ENCODE measurements at places on chromosomes 16 and 17.
A peak's percentile ranks its signal among the peaks of the same experiment; 100 is the strongest.

DNA sequence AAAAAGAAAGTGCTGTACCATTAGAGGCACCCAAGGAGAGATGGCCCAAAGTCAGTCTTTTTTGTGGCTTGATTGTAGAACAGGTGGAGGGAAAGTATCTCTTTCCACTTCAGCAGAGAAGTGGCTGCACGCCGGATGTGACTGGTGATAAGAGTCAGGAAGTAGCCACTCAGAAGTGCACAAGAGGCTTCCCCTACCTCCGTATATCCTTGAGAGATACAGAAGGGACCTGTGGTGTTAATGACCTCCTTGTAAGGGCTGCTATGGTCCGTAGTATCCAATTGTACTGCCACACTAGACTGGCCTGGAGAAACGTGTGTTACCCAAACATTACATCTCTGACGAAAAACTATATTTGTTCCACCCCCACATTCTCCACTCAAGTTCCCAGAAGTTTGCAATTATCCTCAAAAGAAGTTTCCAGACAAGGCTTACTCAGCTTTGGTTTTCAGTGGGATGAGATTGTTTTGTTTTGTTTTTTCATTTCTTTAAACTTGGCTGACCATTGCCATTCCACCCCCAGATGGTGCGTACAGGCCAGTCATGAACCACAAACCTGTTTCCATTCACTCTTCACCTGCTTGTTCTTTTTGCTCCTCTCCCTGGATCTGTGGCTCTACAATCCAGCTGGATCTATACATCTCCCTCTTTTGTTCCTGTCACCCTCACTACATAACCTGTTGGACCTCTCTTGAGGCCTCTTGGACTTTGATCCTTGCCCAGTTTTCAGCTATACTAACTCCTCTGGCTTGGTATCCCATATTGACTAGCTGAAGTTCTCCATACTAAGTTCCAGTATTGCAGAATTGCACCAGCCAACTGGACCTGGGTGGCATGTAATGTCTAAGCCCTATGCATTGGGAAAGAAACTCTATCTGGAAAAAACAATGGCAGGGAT, 20.7 kb upstream of the MED13 start:
- H3K27ac ChIP-seq = peak overlapping the region; percentile 45
- no peaks in the 10 kb centered on the region for H3K27me3 ChIP-seq
- peaks cover 13% of the 10 kb centered on the region for H3K4me1 ChIP-seq

DNA sequence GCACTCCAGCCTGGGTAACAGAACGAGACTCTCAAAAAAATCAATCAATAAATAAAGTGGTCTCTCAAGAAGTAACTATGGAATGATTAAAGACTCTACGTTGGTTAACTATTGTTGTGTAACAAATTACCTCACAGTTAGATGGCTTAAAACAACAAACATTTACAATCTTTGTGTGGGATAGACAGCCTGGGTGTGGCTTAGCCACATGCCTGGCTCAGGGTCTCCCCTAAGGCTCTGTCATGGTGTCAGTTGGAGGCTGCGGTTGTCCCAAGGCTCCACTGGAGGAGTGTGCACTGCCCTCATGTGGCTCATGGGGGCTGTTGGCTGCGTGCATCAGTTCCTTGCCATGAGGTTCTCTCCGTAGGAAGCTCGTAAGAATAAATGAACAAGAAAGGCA, 294.5 kb downstream of the SNX29 start:
- no peaks in the 10 kb centered on the region for H3K27me3 ChIP-seq
- H3K36me3 ChIP-seq = no peaks in the 10 kb centered on the region
- H3K27ac ChIP-seq = no peak overlapping the region

GRCh38 chr16:56851671-56852400, 13.2 kb upstream of the SLC12A3 start:
- peaks cover 40% of the 10 kb centered on the region for H3K4me1 ChIP-seq
- DNase-seq = peak; percentile 60
- no peak overlapping the region for H3K4me3 ChIP-seq
- H3K36me3 ChIP-seq = no peaks in the 10 kb centered on the region
- no peak overlapping the region for H3K27ac ChIP-seq

GRCh38 chr16:82055728-82056549, 20.9 kb downstream of the HSD17B2 start:
- H3K27ac ChIP-seq = no peak overlapping the region
- H3K36me3 ChIP-seq = no peaks in the 10 kb centered on the region
- peaks cover 4% of the 10 kb centered on the region for H3K4me1 ChIP-seq

DNA sequence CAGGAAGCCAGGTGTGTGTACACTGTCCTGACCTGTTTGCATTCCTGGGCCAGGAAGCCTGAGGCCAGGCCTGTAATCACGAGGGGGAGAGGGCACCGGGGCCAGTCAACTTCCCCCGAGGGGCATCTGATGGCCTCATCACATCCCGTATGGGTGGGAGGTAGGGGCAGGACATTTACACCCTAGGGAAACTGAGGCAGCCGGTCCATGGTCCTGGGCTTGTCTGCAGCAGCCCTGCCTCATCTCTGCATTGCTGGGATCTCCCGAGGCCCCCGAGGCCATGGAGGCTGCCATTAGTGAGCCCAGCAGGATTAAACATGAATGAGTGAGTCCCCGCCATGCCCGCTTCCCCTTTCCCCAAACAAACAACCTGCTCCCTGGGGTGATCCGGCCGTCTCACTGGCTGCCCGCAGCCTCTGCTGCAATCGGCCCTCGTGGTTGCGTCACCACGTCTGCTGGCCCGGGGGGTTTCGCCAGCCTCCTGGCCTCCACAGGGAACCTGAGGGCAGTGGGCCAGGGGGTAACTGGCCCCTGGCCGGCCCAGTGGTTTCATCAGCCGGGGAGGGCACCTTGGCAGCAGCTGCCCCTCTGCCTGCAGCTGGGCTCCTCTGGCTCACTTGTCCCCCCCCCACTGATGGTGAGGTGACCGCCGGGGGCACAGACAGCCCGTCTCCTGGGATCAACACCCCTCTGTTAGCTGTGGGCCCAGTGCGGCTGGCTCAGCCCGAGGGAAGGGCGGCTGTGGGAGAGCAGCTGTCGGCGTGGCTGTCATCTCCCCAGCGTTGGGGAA, 88.3 kb upstream of the GSE1 start:
- H3K27me3 ChIP-seq = no peaks in the 10 kb centered on the region
- H3K4me3 ChIP-seq = no peak overlapping the region
- DNase-seq = no peak
- no peak overlapping the region for H3K27ac ChIP-seq
- no peaks in the 10 kb centered on the region for H3K4me1 ChIP-seq
- H3K36me3 ChIP-seq = no peaks in the 10 kb centered on the region

- peaks cover 5% of the 10 kb centered on the region for H3K36me3 ChIP-seq
- DNase-seq = peak; percentile 85
- H3K4me3 ChIP-seq = peak overlapping the region; percentile 33
- peaks cover 12% of the 10 kb centered on the region for H3K4me1 ChIP-seq
- H3K27ac ChIP-seq = peak overlapping the region; percentile 1
These were observed 4.4 kb downstream of the TP53I13 start for GRCh38 chr17:29572691-29573557.

DNA sequence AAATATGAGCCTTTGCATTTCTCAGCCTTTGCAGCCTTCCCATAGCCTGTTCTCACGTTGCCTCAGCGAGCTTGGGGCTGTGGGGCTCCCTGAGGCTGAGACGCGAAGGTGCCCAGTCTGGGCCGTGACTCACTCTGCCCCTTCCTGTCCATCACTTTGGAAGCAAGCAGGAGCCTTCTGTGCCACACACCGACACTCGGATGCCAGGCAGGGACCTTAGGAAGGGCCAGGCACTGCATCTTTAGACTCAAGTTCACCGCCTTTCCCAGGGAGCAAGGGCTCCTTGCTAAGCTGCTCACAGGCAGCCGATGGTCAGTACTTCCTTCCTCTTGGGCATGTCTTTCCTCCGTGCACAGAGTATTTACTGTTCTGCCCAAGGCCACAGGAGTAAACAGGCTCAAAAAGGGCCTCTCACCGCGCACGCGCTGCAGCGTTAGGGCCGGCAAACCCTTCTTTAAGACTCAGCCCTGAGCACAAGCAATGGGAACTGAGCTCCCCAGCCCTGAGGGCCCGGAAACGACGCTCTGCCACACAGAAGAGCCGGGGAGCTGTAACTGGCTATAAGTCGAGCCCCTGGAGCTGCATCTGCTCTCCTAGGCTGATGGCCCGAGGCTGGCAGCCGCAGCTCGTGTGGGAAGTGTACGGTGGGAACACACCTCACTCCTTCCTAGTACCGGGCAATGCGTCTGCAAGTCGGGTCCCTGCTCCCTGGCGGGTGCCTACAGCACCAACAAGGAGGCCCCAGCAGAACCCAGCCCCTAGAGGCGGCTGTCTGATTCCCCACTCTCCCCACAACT, 7.2 kb downstream of the TIMM22 start:
- DNase-seq = no peak
- no peak overlapping the region for H3K27ac ChIP-seq
- no peak overlapping the region for H3K4me3 ChIP-seq
- peaks cover 17% of the 10 kb centered on the region for H3K36me3 ChIP-seq
- H3K27me3 ChIP-seq = no peaks in the 10 kb centered on the region

Measured in GM23248 (cell line).